ENCODE measurements at places on chromosomes 11 and 22. TPM values are rescaled to one million over a fixed set of nuclear protein-coding genes. Genes with fewer than 3 reads are reported as not detected.

- peak; percentile 27 for DNase-seq
- no peaks in the 10 kb centered on the region for H3K27me3 ChIP-seq
- no peaks in the 10 kb centered on the region for H3K36me3 ChIP-seq
- H3K4me3 ChIP-seq: peak overlapping the region; percentile 76
- peak overlapping the region; percentile 97 for H3K27ac ChIP-seq
These were observed 11.9 kb upstream of the CD44 start for GRCh38 chr11:35126879-35127581.

OR4A16 gene
- total RNA-seq: not detected

DNA sequence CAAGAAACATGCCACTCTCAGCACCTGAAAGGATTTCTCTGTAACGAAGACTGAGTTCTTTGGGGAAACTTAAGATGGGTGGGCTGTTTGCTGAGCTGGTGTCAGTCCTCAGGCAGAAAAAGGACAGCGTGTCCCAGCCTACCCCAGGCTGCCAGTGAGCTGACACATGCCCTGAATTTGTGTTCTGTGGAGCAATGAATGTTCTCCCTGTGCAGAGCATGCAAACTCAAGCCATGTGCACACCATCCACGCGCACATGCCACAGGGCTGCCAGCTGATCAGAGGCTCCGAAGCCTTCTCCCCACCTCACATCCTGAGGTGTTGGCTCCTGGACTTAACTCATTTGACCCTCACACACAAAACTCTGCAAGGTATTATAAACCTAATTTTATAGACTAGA, 104.9 kb downstream of the KCNC1 start:
- no peak for DNase-seq
- no peaks in the 10 kb centered on the region for H3K4me1 ChIP-seq
- H3K36me3 ChIP-seq: peaks cover 11% of the 10 kb centered on the region
- H3K27ac ChIP-seq: no peak overlapping the region
- H3K27me3 ChIP-seq: no peaks in the 10 kb centered on the region

GRCh38 chr11:7638710-7639642, 34.3 kb downstream of the CYB5R2 start:
- H3K36me3 ChIP-seq: peaks cover 95% of the 10 kb centered on the region
- peak overlapping the region; percentile 26 for H3K27ac ChIP-seq
- H3K27me3 ChIP-seq: no peaks in the 10 kb centered on the region
- peaks cover 10% of the 10 kb centered on the region for H3K4me1 ChIP-seq
- no peak for DNase-seq

GRCh38 chr11:57735619-57736298, 5.5 kb upstream of the SELENOH start:
- peaks cover 6% of the 10 kb centered on the region for H3K4me1 ChIP-seq
- no peak overlapping the region for H3K4me3 ChIP-seq
- H3K27me3 ChIP-seq: no peaks in the 10 kb centered on the region

DNA sequence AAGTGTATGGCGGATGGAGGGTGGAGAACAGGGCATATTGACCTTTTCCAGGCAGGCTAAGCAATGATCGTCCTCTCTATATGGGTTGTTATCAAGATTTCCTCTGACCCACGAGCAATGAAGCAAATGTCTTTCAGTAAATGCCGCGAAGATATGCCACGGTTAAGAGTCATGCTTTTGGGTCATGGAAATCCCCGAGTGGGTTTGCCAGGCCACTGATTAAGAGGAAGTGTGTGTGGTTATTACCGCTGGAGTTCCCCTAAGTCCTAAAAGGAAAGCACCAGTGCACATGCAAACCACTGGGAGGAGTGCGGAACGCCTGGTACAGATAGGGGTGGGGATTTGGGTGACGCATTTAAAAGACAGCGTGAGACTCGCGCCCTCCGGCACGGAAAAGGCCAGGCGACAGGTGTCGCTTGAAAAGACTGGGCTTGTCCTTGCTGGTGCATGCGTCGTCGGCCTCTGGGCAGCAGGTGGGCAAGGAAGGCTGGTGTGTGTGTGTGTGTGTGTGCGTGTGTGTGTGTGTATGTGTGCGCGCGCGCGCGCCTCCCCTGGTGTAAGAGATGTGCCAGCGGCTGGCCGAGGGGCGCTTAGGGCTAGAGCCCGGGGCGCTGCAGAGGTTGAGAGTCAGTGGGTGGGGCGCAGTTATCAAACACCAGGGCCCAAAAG, at the start of gene BIRC3:
Gene BIRC3 (plus strand): TSS at position 386 of the 669 bp plus-strand sequence. CDS start 7,026 bp downstream, outside the sequence.
- peak within 1 kb of the TSS; percentile 98 for H3K4me3 ChIP-seq
- H3K27ac ChIP-seq: peak within 1 kb of the TSS; percentile 98
- peaks cover 45% of the 10 kb centered on the region for H3K36me3 ChIP-seq
- peak; percentile 82 for DNase-seq
- peaks cover 77% of the 10 kb centered on the region for H3K4me1 ChIP-seq

DNA sequence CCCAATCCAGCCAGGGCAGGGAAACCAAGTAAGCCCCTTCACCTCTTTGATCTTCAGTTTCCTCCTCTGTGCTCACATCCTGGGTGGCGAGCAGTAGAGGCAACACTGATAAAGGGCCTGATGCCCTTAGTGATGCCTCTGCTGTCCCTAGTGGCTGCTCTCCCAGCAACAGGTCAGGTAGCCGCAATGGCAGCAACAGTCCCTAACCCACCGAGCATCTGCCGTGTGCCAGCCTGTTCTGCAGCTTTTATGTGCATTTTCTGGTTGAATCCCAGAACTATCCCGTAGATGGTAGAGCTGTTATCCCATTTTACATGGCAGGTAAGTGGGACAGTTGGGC, 5.2 kb downstream of the SCYL1 start:
- no peaks in the 10 kb centered on the region for H3K27me3 ChIP-seq
- no peak overlapping the region for H3K27ac ChIP-seq
- H3K4me1 ChIP-seq: peaks cover 17% of the 10 kb centered on the region
- no peak overlapping the region for H3K4me3 ChIP-seq

SELENOO gene
- total RNA-seq: 33.9 TPM

TRIM51 gene
- total RNA-seq: not detected

GRCh38 chr22:19943082-19944026, 1.7 kb upstream of the TXNRD2 start:
- peaks cover 56% of the 10 kb centered on the region for H3K4me1 ChIP-seq
- peaks cover 16% of the 10 kb centered on the region for H3K36me3 ChIP-seq
- peak overlapping the region; percentile 94 for H3K4me3 ChIP-seq
- no peaks in the 10 kb centered on the region for H3K27me3 ChIP-seq
- DNase-seq: no peak

DNA sequence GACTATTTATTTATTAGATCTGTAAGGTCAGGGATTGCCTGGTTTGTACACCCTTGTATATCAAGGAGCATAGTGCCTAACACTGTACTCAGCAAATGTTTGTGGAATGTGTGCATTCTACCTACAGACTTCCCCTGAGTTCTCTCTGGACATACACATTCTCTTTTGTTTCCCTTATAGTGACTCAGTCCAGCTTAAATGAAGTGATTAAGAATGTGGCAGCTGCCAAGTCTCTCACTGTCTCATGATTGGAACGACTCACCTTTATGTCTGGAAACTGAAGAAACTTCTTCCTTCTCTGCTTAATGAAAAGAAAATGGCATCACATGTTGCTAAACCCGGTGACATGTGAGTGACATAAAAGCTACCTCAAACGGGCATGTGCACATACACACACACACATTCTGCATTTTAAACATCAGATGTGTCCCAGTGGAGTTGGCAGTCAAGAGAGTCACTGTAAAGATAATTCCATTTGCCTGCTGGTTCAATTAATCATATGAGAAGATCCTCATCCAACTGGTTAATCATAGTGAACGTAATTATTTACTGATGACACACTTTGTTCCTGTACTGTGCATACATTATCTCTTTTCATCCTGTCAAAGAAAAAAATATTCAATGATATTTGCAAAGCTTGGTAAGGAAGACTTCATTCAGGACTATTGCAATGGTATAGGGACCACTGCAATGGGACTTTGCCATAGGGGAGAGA, 42.8 kb downstream of the GLYAT start:
- H3K36me3 ChIP-seq: no peaks in the 10 kb centered on the region
- DNase-seq: no peak
- no peaks in the 10 kb centered on the region for H3K4me1 ChIP-seq

GRCh38 chr11:64665411-64665821, 57.6 kb downstream of the NRXN2 start:
- no peak overlapping the region for H3K27ac ChIP-seq
- no peaks in the 10 kb centered on the region for H3K36me3 ChIP-seq
- H3K4me3 ChIP-seq: no peak overlapping the region
- H3K4me1 ChIP-seq: no peaks in the 10 kb centered on the region
- peaks cover 20% of the 10 kb centered on the region for H3K27me3 ChIP-seq

- no peak overlapping the region for H3K27ac ChIP-seq
- H3K4me3 ChIP-seq: no peak overlapping the region
- no peaks in the 10 kb centered on the region for H3K36me3 ChIP-seq
- H3K4me1 ChIP-seq: peaks cover 15% of the 10 kb centered on the region
These were observed 14.5 kb downstream of the USP35 start for GRCh38 chr11:78203184-78203583.

DNA sequence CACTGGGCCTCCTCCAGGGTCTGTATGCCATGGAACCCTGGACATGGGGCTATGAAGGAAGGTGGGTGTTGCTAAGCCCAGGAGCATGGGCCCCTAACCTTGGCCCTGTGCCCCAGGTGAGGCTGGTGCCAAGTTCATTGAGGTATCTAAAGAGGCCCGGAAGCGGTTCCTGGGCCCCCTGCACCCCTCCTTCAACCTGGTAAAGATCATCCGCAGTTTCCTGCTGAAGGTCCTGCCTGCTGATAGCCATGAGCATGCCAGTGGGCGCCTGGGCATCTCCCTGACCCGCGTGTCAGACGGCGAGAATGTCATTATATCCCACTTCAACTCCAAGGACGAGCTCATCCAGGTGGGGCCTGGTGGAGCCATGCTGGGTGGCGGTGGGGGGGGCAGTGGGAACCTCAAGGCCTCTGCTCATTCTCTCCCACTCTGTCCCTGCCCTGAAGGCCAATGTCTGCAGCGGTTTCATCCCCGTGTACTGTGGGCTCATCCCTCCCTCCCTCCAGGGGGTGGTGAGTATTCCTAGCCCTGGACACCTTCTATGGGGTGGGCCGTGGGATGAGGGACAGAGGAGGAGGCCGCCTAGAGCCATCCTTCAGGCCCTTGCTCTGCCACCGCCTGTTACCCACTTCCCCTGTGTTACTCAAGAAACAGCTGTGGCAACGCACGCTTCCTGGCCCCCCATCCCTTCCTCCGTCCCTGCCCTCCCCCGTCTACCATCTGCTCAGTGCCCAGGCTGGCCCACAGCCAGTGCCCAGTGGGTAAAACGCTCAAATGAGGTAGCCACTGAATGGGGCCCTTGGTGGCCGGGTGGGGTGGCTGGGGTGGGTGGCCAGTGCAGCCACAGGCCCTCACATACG, 3.0 kb downstream of the PNPLA2 start:
- H3K27me3 ChIP-seq: no peaks in the 10 kb centered on the region
- H3K4me3 ChIP-seq: no peak overlapping the region
- peaks cover 22% of the 10 kb centered on the region for H3K36me3 ChIP-seq
- H3K27ac ChIP-seq: no peak overlapping the region

- no peak for DNase-seq
- H3K4me3 ChIP-seq: no peak overlapping the region
- no peak overlapping the region for H3K27ac ChIP-seq
- H3K27me3 ChIP-seq: peaks cover 21% of the 10 kb centered on the region
- H3K36me3 ChIP-seq: peaks cover 2% of the 10 kb centered on the region
These were observed 17.8 kb downstream of the KCTD17 start for GRCh38 chr22:37069319-37069718.
